Right kidney (tissue), 9 donors: ENCODE measurements at places on chromosomes 2 and 18.
A peak's percentile ranks its signal among the peaks of the same experiment; 100 is the strongest.

DNA sequence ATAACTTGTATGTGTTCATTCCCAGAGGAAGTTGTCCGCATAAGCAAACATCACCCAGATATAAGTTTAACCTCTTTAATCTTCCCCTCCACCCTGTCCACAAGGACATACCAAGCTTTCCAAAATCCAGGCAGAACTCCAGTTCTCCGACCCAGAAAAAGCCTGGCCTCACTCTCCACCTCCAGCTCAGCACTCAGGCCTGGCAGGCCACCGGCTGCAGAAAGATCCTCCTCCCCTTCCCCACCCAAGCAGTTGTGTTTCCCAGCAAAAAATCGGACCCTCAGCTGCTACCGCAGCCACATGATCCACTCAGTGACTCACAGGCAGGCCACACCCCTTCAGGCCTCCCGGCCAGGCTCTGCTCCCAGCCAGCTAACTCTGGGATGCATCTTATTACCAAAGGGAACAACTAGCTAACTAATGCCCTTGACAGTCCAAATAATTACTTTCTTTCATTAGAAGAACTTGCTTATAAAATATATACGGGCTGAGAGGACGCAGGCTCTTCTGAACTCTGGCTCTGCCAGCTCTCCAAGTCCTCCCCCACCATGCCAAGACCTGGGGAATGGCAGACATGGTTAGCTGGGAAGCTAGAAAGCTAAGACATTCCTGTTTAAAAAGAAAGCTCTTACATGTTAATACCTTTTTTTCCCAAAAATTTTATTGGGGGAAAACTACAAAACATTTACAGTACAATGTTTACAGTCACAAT lies 4.5 kb downstream of the ZFP36L2 start:
- DNase-seq = peak; percentile 86

DNA sequence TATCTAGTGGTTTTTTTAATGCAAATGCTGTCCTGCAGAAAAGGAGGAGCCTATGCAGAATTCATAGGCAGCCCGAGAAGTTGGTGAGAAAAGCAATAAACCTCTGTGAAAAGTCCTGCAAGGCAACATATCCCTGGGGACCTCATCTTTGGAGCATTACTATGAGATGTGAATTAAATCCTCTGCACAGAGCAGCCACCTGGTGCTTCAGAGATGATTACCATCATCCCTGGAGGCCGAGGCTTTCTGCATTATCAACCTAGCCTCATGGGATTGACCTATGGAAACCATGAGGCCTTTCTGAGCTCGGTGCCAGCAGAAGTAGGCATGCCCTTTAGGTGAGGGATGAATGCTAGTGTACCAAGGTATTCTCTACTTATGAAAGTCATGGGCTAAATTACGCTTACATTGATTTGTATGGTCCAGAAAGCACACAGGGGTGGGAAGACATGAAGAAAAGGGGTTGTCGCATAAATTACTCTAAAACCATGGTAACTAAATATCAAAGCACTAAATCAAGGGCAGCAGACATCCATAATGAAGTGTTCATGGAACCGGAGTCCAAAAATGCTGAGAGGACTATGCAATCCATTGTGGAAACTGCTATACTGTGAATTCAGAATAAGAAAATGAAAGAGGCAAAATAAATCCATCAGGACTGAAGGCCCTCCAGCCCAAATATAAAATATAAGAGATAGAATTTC lies 623.5 kb upstream of the DDX18 start:
- DNase-seq = no peak

DNA sequence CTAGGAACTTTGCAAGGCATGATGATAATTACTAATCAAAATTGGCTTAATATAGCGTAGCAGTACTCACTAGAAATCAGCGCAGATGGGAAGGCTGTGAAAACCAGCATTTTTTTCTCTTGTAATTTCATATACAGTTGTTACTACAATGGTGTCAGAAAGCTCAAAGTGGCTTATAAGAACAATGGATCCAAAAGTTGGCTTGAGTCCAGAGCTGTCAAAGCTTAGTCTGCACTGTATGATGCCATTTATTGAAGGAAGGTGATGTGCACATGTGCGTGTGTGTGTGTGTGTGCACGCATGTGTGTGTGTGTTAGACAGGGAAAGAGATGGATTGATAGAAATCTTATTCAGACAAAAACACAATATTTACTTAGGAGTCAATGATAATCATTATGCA lies 341.3 kb downstream of the TGIF1 start:
- no peak for DNase-seq

DNA sequence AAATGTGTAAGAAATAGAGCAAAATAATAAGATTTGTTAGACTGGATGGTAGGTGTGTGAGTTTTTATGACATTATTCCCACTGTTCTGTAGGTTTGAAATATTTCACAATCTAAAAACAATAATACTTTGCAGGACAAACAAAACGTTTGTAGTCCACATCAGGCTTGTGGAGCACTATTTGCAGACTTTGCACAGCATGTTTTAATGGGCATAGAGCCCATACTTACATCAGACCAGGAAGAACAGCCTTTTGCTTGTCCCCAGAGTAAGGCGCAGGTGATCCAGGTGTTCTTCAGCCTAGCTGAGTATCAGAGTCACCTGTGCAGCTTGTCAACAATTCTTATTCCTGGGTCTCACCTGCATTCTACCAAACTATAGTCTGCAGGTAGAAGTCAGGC lies 9.1 kb upstream of the STK39 start:
- DNase-seq = no peak

DNA sequence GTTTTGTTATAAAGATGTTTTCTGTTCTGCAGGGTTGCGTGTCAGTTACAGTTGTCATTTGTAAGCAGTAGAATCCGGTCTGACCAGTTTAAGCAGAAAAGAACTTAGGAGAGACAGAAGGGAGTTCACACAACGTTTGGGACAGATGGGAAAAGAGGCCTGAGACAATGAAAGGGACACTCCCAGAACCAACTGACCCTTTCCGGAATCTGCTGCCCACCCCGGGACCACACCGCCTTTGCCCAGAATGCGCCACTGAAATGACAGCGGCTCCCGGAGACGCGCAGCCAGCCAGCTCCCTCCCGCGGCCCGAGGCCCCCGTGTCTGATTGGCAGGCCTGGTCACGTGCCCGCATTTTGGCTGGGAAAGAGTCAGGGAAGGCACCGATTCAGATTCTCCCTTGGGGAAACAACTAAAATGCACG lies 244.6 kb downstream of the BCL2 start:
- peak; percentile 79 for DNase-seq

GRCh38 chr2:173044686-173045085 lies 31.0 kb upstream of the MAP3K20 start:
- no peak for DNase-seq

- DNase-seq = no peak
Measured at GRCh38 chr2:70440621-70441020, 113.0 kb downstream of the TGFA start.

DNA sequence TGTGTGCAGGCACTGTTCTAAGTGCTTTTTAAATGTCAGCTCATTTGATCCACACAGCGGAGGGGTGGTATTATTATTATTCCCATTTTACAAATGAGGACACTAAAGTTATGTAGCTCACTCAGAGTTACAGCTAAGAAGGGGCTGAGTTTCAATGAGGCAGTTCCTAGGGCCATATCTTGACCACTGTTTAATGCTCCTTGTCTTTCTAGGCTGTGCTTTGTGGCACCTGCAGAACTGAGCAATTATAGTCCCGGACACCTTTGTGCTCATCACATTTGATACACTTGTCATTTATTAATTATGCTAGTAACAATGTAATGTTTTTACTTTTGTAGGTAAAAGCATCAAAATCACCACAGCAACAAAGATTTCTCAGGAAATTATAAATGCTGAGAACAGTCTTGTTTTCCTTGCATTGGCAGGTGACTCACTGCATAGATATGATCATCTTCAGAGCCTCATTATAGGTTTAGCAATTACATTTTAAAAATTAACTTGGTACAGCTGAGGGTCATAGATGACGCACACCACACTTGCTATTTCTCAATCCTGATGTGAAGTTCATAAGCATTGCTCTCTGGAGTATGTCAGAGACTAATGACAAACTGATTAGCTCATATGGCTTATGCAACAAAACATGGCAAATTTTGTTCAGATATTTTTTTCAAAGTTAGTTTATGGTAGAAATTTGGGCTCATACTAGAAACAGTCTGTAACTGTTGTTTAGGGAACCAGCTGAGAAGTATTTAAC lies 366.8 kb downstream of the TGIF1 start:
- no peak for DNase-seq

DNA sequence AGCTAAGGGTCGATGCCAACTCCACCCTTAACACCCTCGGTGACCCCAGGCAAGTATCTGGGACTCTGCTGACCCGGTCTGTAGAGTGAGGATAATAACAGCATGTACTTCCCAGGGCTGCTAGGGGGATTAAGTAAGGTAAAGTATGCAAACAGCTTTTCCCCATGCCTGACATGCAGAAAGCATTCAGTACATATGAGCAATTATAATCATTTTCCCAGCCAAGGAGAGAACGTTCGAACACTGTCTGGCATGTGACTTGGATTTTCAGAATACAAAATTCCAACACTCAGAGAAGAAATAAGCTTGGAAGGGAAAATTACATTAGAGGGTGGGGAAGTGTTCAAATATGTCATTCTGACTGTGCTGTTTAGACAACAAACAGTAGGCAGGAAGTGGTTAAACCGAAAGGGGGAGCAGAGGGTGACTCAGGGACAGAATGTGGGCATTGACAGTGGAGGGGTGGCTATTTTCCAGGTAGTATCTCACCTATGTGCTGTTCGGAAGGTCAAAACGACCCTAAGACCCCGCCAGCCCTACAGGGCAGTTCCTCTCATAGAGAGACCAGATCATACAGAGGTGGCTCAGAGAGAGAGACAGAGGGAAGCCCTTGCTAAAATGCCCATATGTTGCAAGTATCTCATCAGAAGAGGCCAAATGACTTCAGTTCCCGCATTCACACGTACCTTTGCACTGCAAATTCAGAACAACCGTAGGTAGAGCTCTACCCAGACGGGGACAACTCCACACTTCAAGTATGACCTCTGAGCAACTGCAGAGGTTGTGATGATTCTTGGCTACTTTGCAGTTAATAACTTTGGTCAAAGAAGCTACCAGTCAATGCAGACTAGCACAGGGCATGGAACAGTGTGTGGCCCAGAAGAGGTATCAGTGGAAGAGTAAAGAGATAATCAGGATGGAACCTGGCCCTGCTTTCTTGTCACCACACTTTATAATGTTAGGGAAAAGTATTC lies 14.8 kb downstream of the ASPRV1 start:
- DNase-seq = no peak

- DNase-seq = no peak
Measured at GRCh38 chr18:66752733-66753132, 148.8 kb upstream of the CDH19 start.

DNA sequence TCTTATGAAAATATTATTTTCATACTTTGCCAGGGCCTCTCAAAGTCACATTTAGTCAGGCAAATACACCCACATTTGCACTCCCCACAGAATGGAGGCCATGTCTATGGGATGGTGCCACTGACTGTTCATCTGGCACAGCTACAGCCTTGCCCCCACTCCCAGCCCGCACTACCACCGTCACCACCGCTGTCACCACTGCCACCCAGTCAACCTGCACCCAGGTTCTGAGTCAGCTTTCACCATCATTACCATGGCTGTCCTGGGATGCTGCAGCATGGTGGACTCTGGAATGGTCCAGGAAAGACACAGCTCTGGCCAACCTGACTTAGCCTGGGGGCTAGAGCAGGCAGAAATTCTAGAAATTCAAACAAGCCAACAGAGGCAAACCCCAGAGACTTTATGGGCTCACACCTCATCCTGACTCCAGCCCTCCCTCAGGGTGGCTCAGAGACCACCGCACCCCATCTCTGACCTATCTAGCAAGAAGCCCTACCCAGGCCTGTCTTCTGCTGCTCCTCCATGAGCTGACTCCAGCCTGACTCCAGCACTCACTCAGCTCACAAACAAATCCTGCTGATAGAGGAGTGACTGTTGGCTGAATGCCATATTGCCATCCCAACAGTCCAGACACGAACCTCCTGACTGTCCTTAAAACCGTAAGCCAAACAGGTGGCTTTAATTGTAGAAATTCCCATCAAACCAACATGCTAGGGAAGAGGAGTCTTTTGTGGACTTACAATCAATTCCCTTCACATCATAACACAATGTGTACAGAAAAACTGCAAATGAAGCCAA lies 28.0 kb downstream of the DNER start:
- no peak for DNase-seq

GRCh38 chr2:11866358-11867335 lies 120.2 kb downstream of the LPIN1 start:
- DNase-seq = no peak

DNA sequence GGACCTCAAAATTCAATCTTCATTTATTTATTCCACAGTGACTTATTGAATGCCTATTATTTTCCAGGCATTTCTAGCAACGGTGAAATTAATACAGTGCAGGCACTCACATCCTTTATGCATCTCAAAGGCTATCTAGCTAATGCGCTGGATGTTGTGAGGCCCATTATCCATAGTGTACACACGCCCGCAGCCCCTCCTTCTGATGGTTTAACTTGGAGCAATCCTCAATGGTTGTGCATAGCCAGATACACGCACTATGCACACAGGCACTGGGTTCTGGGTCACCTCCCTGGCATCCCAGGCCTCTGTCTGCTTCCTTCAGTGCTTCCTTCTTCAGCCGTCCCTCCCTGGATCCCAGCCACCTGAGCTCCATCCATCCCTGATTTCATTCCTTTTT lies 108.5 kb upstream of the BOD1L2 start:
- no peak for DNase-seq

- no peak for DNase-seq
Measured at GRCh38 chr18:3554811-3555427, 104.9 kb downstream of the TGIF1 start.

- no peak for DNase-seq
Measured at GRCh38 chr2:231260442-231261208, 62.2 kb downstream of the ARMC9 start.

DNA sequence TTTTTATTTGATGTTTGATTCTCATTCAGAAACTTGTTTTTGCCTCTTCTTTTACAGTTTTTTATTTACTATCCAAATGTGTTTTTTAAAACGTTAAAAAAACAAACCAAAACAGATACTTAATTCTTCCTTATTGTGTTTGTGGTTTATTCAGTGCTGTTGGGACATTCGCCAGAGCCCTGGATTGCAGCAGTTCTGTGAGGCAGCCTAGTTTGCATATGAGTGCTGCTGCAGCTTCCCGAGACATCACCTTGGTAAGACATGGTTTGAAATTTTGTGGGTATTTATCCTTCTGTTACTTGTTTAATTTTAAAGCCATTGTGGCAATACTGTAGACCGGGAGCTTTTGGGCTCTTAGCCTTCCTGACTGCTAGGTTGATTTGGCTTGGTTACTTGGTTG lies 91.2 kb downstream of the MTA3 start:
- no peak for DNase-seq

- no peak for DNase-seq
Measured at GRCh38 chr2:164567335-164567989, 53.8 kb downstream of the GRB14 start.

GRCh38 chr2:222608081-222608480 lies 47.8 kb downstream of the FARSB start:
- no peak for DNase-seq

DNA sequence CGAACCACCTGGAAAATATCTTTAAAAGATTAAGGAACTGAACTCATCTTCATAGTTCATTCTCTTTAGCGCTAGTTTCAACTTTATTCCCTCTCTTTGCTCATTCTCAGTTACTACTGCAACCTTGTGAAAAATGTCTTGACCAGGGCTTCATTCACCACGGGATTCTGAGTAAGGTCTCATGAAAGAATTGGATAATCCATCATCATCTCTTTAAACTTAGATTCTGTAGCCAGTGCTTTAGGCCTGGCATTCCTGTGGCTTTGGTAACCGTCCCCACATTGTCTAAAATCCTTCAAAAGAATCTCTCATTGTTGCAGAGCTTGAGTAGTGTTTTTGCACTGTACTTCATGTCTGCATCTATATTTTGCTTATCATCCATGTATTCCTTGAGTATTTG lies 229.5 kb downstream of the ETAA1 start:
- DNase-seq = no peak

- no peak for DNase-seq
Measured at GRCh38 chr18:9081940-9082339, 20.6 kb upstream of the NDUFV2 start.
